ENCODE measurements at places on chromosomes 1 and 21.

- DNase-seq, result no peak
Measured at GRCh38 chr1:214469290-214469689, 82.1 kb downstream of the PTPN14 start.

DNA sequence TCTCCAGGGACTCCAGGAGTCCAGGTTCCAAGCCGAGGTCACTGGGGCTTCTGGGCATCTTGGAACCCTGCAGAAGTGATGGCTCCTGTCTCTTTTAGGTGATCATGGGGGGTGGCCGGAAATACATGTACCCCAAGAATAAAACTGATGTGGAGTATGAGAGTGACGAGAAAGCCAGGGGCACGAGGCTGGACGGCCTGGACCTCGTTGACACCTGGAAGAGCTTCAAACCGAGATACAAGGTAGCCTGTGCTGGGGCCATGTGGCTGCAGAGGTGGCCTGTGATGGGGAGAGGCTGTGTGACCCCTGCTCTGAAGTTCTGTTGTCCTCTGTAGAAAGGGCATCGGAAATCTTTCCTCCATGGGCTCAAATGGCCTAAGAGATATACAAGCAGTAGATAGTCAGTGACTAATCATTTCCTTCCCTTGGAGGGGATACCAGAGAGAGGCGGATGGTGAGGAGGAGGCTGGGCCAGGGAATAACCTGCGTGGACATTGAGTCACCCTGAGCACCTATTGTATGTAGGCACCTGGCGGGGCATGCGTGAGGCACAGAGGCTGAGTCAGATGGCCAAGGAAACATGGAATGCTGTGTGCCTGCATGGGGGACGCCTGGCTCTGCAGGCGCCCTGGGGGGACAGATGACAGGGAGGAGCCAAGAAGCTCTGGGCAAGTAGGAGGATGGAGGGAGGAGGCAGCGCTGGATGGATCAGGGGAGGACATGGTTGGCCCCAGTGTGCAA is 59.0 kb downstream of the ALPL start:
- no peak for DNase-seq

GRCh38 chr1:167623951-167624350 is 6.1 kb upstream of the RCSD1 start:
- no peak for DNase-seq

DNA sequence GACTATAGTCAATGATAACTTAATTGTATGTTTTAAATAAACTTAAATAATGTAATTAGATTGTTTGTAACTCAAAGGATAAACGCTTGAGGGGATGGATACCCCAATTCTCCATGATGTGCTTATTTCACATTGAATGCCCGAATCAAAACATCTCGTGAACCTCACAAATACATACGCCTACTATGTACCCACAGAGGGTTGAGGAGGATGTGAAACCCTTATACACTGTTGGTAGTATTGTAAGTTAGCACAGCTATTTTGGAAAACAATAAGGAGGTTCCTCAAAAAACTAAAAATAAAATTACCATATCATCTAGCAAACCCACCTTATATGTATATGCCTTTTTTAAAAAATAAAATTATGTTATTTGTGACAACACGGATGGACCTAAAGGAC is 198.6 kb downstream of the MRPL39 start:
- DNase-seq, result no peak

DNA sequence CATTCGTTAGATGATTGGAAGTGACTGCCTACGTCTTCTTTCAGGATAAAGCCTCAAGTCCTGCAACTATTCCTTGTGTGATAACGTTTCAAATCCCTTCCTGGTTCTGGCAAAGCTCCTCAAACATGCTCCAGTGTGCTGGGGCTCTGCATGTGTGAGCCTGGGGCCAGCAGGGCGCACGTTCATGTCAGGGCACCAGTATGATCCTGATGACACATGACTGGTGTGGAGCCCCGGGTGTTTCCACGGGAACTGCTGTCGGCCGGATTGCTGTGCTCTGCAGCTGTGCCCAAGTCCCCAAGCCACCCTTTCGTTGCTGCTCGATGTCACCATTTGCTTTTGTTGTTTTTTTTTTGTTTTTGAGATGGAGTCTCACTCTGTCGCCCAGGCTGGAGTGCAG is 21.3 kb downstream of the KRTAP10-1 start:
- no peak for DNase-seq

GRCh38 chr1:70486676-70487458 is 75.8 kb downstream of the CTH start:
- DNase-seq, result no peak

DNA sequence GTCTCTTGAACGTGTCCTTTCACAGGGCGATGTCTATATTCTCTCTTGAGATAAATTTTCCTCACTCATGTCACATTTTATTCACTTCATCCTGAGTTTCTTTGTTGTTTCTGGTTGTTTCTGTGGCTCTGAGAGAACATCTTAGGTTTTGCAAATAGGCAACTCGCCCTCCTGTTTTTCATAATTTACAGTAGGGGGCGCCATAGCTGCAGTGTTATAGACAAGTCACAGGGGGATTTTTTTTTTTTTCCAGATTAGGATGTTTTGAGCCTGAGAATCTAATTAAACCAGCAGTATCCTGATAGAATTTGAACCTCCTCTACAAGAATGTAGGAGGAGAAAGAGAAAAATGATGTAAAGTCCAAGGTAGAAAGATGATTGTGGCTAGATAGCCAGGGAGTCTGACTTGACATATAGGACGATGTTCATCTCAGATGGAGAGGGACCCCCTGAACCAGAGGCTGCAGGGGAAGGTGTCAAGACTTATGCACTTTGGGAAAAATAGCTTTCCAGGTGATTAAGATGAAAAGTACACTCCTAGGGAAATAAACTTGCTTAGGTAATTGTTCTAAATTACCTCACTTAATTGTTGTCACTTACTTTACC is 76.3 kb downstream of the ZP4 start:
- no peak for DNase-seq

DNA sequence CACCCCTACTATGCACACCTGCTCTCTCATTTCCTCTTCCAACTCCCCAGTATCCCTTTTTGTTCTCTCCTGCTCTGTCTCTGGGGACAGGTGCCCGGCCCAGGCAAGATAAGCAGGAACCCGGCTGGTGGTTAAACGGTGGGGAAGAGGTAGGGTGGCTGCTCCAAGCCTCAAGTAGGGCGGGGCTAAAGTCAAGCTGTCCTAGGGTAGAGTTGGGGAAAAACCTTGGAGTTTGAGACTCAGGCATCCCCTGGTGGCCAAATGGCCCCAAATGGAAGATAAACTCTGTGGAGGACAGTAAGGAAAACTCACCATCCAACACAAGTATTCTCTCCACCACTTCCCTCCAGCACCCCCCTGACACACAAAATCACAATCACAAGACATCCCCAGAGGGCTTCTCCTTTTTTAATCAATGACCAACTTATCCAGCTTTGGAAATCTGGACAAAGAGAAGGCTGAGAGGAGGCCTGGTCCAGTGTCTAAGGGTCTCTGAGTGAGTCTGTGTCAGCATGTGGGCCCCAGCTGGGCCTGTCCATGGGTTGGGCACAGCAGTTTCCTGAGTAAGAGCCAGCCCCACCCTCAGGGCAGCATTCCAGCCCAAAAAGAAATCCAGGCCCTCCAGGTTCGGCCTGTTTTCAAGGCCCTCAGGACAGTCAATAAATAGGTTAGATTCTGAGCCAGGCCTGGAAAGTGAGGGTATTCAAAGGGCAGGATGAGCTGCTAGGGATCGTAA is 9.8 kb downstream of the POMGNT1 start:
- DNase-seq, result no peak

- DNase-seq, result no peak
Measured at GRCh38 chr1:34163792-34164731, 968 bp downstream of the CSMD2 start.

- no peak for DNase-seq
Measured at GRCh38 chr1:185668013-185668412, 66.2 kb upstream of the HMCN1 start.

GRCh38 chr1:30313584-30313983 is 409.8 kb downstream of the MATN1 start:
- no peak for DNase-seq

DNA sequence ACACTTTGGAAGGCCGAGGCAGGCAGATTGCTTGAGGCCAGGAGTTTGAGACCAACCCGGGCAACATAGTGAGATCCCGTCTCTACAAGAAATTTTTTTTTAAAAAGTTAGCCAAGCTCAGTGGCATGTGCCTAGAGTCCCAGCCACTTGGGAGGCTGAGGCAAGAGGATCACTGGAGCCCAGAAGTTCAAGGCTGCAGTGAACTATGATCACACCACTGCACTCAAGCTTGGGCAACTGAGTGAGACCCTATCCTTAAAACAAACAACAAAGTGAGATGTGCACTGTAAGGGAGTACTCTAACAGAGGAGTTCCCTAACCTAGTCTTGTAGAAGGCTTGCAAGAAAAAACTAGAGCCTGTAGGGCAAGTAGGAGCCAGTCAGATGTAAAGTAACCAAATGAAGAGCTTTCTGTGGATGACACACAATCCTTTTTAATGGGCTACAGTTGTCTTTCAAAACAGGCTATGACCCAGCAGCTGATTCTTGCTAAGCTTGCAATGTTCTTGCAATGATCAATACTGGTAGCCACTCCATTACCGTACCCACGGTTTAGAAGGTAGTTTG is 38.0 kb upstream of the SRP9 start:
- DNase-seq, result no peak

DNA sequence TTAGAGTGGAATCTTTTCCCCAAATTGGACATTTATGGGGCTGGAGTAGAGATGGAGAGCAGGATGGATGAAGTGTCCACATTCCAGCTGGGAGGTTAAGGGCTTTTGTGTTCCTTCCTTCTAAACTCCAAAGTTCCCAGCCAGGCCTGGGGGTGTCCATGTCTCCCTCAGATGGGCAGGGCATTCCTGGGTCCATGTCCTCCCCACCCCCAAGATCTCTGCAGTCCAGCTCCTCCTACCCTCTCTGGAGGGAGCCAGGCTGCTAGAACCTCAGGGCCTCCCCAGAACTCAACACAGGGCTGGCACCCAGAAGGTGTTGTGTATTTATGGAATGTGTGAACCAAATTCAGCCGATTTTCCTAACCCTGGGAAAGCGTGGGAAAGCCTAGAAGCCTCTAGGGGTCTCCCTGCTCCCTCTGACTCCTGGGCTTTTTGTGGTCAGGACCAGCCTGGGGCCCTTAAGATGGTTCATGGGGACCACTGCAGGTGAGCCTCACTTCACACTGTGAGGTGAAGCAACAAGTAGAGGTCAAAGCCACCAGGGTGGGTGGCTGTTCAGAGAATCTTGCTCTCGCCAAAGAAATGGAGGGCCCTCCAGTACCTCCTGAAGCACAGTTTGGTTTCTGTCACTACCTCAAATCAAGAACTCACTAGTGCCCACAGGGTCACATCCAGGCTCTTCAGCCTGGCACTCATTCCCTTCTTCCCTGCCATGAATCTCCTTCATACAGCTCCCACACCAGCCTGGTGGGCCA is 54.8 kb downstream of the GLIS1 start:
- DNase-seq, result no peak

GRCh38 chr1:222095606-222096475 is 354.0 kb upstream of the DUSP10 start:
- peak; percentile 16 for DNase-seq

GRCh38 chr1:230570724-230571360 is 71.4 kb upstream of the COG2 start:
- no peak for DNase-seq

GRCh38 chr1:234844479-234845031 is 234.6 kb upstream of the IRF2BP2 start:
- no peak for DNase-seq

DNA sequence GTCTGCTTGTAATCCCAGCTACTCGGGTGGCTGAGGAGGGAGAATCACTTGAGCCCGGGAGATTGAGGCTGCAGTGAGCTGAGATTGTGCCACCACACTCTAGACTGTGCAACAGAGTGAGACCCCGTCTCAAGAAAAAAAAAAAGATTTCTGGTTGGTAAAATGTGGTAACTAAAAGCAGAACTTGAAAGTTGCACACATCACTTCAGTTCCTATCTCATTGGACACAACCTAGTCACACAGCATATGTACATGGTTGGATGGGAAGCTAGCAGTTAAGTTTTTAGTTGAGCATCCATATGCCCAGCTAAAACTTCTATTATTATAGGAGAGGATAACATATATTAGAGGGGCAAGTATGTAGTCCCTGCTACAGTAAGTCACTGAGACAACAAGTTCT is 22.1 kb downstream of the BCAS2 start:
- DNase-seq, result no peak

GRCh38 chr1:94819945-94820746 is at the start of gene SLC44A3:
Gene SLC44A3, plus strand, starts transcription at chr1:94820357. Its CDS starts 95 bp downstream, at chr1:94820452.
- DNase-seq, result no peak

DNA sequence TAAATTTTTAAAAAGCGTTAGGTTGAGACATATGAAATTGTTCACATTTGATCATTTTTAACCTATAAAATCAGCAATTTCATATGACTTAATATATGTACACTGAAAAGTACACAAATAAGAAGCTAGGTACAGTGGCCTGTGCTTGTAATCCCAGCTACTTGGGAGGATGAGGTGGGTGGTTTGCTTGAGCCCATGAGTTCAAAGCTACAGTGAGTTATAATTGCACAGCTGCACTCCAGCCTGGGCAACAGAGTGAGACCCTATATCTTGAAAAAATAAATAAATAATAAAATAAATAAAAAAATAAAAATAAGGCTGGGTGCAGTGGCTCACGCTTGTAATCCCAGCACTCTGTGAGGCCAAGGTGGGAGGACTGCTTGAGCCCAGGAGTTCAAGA is 5.2 kb upstream of the EPB41 start:
- DNase-seq, result no peak

GRCh38 chr1:86616871-86617270 is 70.0 kb downstream of the CLCA4 start:
- no peak for DNase-seq

DNA sequence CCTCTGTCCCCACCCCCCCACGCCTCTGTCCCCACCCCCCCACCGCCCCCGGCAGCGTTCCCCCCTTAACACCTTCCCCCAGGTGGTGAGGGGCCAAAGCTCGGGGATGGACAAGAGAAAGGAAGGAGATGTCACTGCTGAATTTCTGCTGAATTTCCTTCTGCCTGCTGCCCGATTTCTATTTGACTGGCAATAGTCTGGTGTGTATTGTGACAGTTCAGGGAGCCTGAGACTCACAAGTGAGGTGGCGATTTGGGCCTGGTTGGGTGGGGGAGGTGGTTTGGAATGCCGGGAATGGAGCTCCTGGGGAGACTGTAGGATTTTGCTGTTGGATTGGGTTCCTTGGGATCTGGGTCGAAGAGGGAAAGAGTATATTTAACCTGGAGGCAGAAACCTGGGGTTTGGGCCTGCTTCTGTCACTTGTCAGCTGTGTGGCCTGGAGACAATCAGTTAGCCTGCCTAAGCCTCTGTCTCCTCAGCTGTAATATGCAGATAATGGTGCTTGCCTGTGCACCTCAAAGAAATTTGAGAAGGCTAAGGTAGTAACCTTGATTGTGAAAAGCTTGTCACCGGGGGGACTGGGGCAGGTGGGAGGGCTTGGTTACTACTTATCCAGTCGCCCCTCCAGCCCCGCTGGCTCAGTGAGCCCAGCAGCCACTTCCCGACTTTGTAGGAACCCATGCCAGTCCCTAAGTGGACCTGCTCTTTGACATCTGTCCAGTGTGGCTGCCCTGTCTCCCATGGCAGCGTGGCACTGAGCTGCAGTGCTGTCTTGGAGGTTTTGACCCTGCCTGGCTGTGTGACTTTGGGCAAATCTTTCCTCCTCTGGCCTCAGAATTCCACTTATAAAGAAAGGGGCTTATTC is 7.7 kb upstream of the LMNA start:
- DNase-seq, result no peak

GRCh38 chr1:6918186-6918924 is 133.1 kb downstream of the CAMTA1 start:
- DNase-seq, result no peak

Data from stimulated activated CD4-positive, alpha-beta T cell treated with anti-CD3 and anti-CD28 coated beads, Interleukin-12 subunit alpha, Interleukin-12 subunit beta, amount 100 ng/mL, for 24 hours (primary cell).